Activated CD8-positive, alpha-beta memory T cell treated with anti-CD3 and anti-CD28 coated beads for 1 hour (primary cell): ENCODE measurements at places on chromosomes 2 and 18.

GRCh38 chr2:120551522-120551921, 184.1 kb upstream of the GLI2 start:
- DNase-seq, result no peak

DNA sequence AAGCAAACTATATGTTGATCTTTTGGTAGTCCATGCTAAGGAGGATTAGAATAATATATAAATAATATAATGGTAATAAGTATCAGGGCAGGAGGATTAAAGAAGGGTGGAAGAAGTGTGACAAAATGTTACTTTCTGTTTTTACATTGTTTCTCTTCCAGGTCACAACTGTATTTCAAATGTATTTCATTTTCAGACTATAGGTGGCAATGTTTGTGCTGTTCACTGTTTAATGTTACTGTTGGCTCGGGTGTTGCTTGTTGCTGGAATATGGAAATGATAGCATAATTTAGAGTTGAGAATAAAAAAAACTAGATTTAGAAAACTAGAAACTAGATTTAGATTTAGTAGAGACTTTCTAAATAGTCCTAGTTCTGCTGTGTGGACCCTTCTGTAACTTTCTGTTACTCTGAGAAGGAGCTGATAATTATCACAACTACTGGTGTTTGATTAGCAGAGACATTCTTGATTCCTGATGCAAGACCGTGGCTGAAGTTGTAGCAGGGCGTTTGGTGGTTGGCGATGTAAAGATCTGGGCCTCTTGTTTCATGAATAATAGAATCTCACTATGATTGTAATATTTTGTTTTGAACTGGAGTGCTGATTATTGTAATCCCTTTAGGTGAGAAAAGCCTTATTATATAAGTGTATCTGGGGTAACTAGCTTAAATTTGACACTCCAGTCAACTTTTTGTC, 7.9 kb downstream of the NEDD4L start:
- no peak for DNase-seq

GRCh38 chr2:71078624-71079023, 10.2 kb downstream of the NAGK start:
- no peak for DNase-seq

GRCh38 chr2:198697794-198698193, 759.9 kb downstream of the SATB2 start:
- DNase-seq, result no peak

- no peak for DNase-seq
These were observed 1.9 kb downstream of the GLB1L start for GRCh38 chr2:219243291-219243761.

- DNase-seq, result no peak
These were observed 494.2 kb downstream of the TSN start for GRCh38 chr2:122249673-122250072.

GRCh38 chr2:95333888-95334338, 36.8 kb downstream of the KCNIP3 start:
- no peak for DNase-seq

DNA sequence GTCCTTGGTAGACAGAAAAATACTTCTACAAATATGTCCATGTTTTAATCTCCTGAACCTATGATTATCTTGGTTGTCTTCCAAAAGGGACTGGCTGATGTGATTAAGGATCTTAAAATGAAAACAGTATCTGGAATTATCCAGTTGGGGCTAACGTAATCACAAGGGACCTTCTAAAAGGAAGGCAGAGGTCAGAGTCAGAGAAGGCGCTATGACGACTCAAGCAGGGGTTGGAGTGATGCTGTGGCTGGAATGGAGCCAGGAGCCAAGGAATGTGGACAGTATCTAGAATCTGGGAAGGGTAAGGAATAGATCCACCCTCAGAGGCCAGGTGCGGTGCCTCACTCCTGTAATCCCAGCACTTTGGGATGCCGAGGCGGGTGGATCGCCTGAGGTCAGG, 4.2 kb upstream of the USP14 start:
- no peak for DNase-seq

DNA sequence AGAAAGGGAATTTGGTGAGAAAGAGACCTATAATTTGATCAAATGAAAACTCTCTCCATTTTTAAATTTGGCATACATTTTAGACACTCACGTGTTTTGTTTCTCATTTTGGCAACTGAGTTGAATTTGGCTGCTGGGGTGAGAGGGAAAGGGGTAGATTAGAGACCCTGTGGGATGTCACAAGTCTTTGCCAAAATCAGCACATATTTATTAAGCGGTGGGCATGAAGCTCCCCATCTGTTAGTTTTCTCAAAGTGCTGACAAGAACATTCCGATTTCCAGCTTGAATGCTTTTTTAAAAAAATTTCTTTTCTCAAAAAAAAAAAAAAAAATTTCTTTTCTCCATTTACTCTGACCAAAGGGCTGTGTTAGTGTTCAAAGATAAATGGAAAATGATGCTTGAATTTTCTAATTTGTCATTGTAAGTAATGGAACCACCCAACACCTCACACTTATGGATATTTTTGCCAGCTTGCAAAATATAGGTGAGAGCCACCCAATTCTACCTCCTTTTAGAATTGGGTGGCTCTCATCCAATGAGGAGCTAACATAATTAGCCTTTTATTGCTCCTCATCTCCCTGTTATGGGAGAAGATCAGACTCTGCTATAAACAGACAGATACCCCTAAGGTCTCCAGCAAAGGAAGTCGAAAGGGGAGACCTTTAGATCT, 222.9 kb upstream of the FN1 start:
- no peak for DNase-seq

DNA sequence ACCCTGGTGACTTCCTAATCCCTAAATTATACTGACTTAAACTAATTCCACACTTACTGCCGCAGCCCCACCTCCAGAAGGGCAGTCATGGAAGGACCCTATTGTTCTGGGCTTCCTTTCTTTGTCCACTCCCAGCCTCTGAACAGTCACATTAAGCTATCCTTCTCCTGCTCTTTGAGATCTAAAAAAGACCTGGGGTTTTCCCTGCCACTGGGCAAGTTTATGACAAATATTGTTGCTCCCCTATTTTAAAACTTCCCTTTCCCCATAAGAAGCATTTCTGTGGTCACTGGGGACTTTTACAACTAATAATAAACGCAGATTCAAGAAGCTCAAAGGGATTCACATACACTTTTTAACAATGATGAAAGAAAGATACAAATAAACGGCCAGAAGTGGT, 47.2 kb upstream of the XPO1 start:
- no peak for DNase-seq

GRCh38 chr2:219179601-219180465, 1.8 kb downstream of the RETREG2 start:
- DNase-seq, result no peak

DNA sequence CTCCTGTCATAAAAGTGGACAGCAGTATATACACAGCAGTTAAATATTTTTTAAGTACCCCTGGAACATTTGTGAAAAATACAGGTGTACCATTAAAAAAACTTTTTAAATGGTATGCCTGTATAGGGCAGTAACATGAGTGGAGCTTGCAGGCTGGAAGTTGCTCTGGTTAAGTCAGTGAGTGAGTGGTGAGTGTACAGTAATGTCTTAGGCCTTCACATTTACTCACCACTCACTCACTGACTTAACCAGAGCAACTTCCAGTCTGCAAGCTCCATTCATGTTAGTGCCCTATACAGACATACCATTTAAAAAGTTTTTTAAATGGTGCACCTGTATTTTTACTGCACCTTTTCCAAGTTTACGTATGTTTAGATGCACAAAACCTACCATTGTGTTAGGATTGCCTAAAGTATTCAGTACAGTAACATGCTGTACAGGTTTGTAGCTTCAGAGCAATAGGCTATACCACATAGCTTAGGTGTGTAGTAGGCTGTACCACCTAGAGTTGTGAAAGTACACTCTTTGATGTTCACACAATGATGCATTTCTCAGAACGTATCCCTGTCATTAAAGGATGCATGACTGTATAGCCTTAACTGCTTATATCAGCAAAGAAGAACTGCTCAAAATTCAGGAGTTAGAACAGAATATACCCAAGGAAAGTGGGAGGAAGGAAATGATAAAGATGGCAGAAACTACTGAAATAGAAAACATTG, 112.6 kb downstream of the EHBP1 start:
- DNase-seq, result no peak

- DNase-seq, result no peak
These were observed 3.4 kb downstream of the CCDC93 start for GRCh38 chr2:118010473-118010872.
